Stimulated activated CD8-positive, alpha-beta memory T cell treated with anti-CD3 and anti-CD28 coated beads, Interleukin-2, amount 100 ng/mL, for 48 hours (primary cell): ENCODE measurements at places on chromosomes 4 and X.

GRCh38 chr4:124936427-124936826 is 223.9 kb upstream of the ANKRD50 start:
- DNase-seq, result no peak

GRCh38 chr4:81792521-81792920 is 320.8 kb upstream of the RASGEF1B start:
- DNase-seq, result no peak

DNA sequence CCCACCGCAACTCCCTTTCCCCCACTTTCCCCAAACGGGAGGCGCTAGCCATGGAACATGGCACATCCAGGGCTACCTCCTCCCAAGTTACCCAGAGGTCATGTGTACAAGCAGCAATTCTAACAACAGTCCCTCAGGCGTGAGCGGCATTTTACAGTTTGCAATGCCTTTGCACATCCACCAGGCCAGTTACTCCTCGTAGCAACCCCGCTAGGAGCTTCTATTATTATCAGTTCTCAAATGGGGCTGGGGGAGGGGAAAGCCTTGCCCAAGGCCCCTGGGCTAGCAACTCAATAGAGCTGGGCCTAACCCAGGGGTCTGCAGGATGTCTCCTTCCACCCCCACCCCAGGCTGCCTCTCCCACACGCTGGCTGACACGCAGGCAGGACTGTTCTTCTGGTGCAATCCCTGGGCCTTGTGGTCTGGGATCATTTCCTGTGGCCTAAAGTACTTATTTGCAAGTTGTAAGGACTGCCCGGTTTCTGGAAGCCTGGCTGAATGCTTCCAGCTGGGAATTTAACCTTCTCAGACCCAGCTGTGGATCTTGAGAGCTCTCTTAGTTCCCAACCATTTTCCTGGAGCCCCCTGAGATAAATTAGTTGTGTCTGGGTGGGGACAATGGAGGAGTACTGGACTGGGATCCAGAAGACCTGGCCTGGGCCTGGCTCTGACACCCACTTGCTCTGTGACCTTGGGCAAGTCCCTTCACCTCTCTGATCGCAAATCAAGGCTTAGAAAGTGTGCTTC is 27.7 kb downstream of the PJA1 start:
- DNase-seq, result no peak

DNA sequence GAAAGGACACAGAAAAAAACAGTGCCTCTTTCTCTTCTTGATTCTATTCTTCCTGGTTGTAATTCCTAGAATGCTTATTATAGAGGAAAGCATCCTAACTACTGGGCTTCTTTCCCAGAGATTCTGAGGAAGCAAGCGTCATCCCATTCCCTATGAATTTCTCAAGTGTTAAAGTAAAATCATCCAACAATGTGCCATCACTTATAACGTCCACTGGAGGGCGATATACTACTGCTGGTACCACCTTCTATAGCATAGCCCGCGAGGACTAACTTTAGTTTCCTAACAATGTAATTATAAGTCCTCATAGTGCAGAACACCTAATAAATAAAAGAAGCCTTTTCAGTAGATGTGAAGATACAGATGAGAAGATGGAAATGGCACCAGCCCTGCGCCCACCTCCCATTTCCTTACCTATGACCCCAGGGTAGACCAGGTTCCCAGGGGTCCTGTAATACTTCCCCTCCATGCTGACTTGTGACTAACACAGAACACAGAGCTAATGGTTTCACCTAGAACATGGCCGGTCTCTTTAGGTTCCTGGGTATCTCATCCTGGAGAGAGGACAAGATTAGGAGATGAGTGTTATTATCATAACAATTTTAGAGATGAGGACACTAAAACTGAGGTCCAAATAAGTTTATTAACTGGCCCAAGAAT is 4.2 kb downstream of the CENPVL3 start:
- no peak for DNase-seq

DNA sequence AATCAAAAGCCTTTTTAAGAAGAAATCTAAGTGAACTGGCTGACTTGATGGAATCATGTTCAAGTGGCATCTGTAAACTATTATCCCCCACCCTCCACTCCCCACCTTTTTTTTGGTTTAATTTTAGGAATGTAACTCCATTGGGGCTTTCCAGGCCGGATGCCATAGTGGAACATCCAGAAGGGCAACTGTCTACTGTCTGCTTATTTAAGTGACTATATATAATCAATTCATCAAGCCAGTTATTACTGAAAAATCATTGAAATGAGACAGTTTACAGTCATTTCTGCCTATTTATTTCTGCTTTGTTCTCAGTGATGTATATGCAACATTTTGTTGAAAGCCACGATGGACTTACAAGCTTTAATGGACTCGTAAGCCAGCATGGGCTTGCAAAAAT is 162.3 kb downstream of the STIM2 start:
- DNase-seq, result no peak

- no peak for DNase-seq
These were observed 161.5 kb downstream of the ARHGAP6 start for GRCh38 chrX:11504234-11504633.

- DNase-seq, result no peak
These were observed 18.5 kb upstream of the SGMS2 start for GRCh38 chr4:107806196-107806595.

DNA sequence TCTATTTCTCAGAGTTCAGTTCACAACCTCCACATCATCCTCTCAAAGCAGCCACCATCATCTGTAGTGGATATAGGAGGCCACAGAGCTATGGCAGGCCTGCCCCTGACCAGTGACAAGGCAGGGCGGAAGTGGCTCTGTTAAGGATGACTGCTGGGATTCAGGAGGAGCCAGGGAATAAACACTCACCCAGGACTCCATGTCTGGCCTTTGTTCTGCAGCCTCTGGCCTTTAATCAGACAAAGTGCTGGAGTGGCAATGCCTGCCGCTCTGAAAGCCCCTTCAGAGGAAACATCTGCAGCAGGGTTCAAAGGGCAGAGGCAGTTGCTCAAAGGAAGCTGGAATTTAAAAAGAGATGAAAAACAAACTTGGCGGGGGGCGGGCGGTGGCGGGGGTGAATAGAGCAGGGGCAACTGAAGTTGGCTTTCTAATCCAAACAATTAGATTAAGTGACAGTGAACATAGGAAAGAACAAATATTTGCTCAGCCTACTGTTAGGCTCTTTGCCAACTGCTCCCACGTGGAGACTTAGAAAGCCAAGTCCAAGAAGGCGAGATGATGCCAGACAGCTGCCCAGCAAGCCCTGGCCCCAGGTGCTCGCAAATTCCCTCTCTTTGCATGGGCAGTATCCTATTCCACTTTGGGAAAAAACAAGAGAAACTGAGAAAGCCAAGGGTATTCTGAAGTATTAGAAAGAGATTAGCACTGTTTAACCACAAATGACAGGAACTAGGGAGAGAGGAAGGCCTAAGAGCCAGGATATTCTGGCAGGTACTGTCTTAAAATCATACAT is 5.5 kb downstream of the MPP1 start:
- DNase-seq, result no peak

DNA sequence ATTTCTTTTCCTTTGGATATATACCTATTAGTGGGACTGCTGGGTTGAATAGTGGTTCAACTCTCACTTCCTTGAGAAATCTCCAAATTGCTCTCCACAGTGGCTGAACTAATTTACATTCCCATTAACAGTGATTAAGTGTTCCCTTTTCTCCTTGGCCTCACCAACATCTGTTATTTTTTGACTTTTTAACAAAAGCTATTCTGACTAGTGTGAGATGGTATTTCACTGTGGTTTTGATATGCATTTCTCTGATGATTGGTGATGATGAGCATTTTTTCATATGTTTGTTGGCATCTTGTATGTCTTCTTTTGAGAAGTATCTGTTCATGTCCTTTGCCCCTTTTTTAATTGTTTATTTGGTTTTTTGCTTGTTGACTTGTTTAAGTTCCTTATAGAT is 413.0 kb downstream of the MAPK10 start:
- no peak for DNase-seq

DNA sequence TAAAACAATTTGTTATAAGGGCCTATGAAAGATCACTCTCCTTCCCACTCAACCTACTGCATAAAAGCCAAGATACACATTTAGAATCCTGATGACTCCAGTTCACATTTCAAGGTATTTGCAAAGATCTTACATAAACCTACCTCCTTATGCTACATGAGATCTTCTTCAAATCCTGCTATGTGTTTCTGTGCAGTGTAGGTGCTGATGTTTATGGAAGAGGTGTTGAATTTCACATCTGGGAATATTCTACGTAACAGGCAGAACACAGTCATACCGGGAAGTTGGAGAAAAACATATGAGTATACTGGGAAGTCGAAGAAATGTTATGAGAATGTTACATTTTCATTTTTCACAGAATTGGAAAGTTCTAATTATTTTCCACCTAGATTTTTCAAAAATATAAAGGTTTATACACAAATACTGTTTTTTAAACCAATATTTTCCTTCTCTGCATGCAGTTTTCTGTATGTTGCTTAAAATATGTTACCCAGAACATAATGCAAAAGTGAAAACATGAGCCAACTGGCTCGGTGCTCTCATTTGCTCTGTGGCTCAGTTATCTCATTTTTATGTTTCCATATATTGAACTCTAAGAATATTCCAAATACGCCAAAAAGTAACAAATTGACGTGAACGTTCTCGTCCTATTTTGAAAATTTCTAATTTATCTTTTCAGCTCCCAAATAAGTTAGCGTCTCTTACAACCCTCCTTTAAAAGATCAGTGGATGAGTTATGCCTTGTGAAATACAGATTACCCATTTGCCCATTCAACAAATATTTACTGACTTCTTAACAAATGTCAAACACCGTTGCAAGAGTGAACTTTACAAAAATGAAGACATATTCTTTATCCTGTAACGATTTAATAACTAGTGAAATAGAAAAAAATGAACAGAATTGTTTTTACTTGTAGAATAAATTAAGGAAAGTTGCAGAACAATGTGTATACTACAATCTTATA is 899.3 kb downstream of the STIM2 start:
- DNase-seq, result no peak

DNA sequence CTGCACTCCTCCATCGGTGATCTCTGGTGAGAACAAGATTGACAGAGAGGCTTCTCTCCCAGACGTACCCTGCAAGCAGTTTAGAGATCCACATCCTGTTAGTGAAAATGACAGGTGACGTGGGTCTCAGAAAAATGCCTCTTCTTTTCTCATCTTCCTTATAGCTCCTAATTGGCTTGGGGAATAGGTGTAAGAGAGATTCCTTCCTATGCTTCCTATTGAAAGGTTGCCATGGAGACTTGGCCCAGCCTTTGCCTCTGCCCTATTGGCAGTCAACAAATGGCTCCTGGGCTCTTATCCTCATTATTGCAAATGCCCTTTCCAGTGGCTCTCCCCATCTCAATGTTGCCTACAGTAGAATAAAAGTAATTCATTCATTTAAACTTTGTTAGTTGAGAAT is 26.5 kb upstream of the DGKK start:
- no peak for DNase-seq

- DNase-seq, result no peak
These were observed 146.2 kb downstream of the GATB start for GRCh38 chr4:151614561-151614960.

- DNase-seq, result no peak
These were observed 340.8 kb downstream of the PAPSS1 start for GRCh38 chr4:107379054-107379869.

DNA sequence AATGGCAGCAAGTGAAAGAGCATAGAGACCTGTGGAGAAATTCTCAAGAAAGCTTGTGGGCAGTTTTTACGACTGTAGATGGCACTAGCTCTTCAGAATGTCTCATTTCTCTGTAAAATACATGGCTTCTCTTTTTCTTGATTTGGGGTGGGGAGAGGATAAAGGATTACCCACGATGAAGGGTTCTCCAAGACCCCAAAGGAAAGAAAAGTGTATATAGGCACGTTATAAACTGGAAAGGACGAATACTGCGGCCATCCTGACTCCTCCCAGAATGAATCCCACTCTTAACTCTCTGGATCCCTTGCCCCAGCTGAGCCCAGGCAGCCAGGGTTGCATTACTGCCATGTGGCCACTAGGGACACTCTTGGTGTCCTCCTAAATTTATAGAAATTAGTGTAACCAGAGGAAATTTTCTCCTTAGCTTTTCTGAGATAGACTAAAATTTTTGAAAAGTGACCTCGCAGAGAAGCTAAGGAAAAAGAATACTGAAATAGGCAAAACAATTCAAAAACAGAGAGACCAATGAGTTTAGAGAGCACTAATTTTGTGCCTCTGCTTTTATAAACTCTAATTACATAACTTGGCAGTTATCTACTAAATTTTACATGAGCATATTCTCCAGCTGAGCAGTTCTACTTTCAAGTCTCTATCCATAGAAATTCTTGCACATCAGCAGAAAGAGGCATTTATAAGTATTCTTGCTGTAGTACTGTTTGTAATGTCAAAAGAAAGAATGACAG is 37.8 kb upstream of the PCDH19 start:
- DNase-seq, result no peak

DNA sequence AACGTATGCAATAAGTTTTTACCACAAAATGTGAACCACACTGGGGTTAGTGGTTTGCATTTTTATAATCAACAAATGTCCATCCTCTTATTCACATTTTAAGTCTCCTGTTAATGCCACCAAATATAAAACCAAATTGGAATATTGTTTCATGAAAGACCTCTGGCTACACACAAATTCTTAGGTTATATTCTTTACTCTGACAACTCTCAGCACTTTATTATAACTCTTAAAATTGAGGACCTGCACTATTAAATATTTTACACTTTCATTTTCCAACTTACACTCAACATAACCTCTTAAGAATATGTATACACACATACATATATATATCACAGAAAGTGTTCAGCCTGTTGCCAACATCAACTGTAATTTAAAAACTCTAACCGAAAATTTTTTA is 2.8 kb downstream of the PDE5A start:
- DNase-seq, result no peak

DNA sequence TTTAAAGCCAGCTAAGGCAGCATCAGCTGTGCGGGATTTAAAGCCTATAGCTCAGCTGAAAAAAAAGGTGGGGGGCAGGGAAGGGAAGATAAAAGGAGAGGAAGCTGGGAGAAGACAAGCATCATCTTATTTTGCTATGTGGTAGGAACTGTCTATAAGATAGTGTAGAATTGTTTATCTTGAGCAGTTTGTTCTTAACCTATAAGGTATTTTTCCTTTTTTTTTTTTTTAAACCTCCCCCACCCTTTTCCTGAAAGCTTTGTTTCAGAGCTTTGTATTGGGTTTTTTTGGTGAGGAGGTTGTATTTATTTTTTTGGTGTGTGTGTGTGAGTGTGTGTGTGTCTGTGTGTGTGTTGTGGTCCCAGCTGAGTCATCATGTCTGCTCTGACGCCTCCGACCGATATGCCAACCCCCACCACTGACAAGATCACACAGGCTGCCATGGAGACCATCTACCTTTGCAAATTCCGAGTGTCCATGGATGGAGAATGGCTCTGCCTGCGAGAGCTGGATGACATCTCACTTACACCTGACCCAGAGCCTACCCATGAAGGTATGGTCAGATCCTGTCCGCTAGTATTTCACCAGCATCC is 531 bp downstream of the RUFY3 start:
- DNase-seq, result no peak

DNA sequence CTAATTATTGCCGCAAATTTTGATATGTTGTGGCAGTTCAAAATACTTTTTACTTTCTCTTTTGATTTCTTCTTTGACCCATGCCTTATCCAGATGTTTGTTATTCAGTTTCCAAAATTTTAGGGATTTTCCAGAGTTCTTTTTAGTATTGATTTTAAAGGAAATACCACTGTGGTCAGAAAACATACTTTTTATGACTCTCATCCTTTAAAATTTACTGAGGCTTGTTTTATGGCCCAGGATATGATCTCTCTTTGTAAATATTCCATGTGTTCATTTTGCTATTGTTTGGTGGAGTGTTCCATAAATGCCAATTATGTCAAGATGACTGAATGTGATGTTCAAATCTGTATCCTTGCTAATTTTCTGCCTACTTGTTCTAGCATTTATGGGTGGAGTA is 272.3 kb upstream of the DIPK2B start:
- no peak for DNase-seq

GRCh38 chr4:87009095-87009648 is 74.4 kb downstream of the AFF1 start:
- DNase-seq, result no peak
